HT1080 (cell line): ENCODE measurements at places on chromosomes 12 and 14.

GRCh38 chr14:61269321-61270083 lies 11.6 kb downstream of the TMEM30B start:
- DNase-seq, result peak; percentile 67

- no peak for DNase-seq
Observed at GRCh38 chr14:102749393-102750305, 27.6 kb upstream of the TRAF3 start.

DNA sequence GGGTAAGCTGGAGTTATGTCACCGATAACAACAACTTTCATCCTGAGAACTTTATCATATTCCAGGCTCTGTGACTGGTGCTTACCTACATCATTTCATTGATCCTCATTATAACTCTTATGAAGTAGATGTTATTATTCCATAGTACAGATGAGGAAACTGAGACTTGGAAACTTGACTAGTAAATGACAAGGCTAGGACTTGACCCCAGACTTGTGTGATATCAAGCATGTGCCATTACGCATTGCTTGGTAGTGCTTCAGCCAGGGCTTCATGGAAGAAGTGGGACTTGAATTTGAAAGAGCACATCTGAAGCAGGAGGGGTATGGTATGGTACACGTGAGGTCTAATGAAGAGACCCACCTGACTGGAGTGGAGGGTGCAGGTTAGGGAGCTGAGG lies 11.9 kb downstream of the AVIL start:
- DNase-seq, result no peak

GRCh38 chr14:39102265-39102968 lies 618 bp downstream of the SEC23A start:
- DNase-seq, result peak; percentile 20

DNA sequence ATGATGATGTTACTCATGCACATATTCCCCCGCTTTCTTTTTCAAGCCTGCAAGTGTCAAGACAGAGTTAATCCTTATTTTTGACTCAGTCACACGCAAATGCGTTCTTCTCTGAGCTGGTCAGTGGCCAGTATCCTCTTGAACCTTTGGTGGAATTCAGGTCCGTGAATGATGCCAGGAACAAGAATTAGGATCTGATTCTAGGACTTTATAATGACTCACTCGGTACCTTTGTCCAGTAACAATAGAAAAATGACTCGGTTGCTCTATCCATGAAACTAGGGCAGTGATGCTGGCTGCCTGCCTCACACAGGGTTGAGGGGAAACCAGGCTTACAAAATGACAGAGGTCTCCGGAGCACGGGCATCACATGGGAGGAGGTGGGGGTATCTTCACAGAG lies 185.8 kb upstream of the NUDT4 start:
- DNase-seq, result no peak

GRCh38 chr14:24673534-24674203 lies 39.7 kb upstream of the GZMB start:
- no peak for DNase-seq

DNA sequence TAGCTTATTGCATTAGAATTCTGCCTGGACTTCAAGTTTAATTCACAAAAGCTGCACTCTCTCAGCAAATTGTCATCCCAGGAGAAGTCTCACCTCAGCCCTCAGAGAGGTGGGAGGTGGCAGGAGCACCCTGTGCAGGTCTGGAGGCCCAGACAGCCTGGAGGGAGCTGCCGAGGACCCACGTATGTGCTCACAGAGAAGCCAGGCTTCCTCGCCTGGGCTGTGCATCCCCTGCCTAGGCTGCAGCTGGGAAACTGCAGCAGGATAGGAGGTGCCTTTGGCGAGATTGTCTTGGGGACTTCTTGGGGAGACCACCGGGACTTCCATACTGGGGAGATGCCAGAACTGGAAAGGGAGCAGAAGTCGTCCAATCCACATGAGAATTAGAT lies 8.8 kb downstream of the CPNE6 start:
- no peak for DNase-seq

DNA sequence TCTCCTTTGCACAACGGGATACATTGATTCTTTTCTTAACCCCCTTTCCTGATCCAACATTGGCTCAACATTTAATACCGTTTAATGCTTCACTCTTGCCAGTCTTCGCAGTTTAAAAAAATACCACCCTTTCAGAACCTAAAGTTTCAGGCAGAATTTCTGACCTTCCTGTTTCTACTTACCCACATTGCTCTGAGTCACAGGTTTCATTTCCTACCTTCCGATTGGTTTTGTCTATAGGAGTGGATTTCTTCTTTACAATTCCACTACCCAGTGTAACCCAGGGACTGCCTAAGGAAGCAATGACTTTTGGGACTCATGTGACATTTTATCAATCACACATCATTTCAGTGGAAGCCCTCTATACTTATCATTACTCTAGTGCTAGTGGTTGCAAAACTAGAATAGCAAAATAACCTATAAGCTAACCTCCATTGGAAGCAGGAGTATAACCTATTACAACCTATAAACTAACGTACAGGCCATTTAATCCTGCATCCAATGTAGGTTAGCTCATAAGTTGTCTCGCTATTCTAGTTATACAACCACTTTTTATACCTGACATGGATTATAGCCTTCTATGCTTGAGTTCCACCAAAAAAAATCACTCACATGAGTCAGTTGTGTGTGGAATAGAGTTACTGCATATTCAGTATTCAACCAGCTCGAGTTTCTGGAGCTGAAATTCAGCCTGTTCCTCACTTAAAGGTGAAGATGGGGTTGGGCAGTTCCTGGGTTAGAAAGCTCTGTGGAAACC lies 64.9 kb upstream of the KITLG start:
- no peak for DNase-seq

- no peak for DNase-seq
Observed at GRCh38 chr14:79986251-79986650, 225.1 kb downstream of the DIO2 start.

DNA sequence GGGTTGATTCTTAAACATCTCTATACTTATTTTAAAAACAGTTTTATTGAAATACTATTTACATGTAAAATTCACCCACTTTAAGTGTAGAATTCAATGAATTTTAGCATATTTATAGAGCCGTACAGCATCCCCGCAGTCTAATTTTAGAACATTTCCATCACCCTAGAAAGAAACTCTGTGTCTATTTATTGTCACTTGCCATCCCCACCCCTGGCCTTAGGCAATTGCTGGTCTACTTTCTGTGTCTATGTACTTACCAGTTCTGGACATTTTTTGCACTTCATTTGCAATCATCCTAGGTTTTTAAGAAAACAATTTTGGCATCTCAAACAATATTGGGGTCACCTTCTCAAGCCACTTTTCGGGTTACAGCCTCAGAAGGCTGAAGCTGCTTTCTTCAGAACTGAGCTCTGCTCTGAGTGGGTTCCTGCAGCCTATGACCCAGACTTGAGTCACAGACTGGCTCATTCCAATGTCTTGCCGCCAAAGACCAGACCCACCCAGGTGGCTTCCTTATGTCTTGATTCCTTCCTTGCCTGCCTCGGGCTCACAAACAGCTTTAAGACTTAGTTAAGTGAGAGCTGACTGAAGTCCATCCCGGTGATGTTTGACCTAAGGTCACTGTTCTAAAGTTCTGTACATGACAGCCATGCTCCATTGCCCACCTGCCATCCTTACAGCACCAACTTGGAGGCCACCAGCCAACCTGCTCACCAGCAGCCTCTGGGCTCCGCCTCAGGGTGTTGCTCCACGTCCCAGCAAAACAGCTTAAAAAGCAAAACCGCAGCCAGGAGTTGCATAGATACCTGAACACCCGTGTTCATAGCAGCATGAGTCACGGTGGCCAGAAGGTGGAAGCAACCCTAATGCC lies 131.5 kb downstream of the CHST11 start:
- DNase-seq, result peak; percentile 92

- DNase-seq, result no peak
Observed at GRCh38 chr14:20167091-20167490, 23.6 kb upstream of the OR11G2 start.

DNA sequence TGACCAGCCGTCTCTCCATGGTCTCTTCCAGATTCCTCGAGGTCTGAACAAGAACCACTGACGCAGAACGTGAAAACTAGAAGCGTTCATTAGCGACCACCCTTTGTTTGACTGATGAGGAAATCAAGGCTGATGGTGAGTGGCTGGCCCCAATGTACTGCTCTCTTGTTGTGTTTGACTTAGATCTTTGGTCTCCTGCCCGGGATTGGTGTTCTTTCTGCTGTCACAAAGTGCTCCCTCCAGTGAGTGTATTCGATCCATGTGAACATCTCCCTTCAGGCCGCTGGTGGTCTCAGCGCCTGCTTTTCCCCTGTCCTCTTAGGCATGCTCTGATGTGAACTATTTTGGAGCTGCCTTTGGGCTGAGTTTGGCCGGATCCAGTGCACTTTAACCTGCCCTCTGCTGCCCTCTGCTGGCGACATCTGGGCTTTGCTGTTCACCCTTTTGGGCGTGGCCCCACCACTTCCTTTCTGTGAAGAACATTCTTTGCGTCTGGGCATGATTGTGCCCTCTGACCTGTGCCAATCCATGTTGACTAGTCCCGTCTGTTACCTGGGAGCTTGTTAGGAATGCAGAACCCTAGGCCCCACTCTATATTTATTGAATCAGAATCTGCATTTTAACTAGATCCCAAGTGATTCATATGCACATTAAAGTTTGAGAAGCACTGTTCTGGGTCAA lies 279.1 kb downstream of the TTC6 start:
- DNase-seq, result peak; percentile 79

- DNase-seq, result peak; percentile 80
Observed at GRCh38 chr14:98069712-98070171, 1202.3 kb downstream of the BCL11B start.

DNA sequence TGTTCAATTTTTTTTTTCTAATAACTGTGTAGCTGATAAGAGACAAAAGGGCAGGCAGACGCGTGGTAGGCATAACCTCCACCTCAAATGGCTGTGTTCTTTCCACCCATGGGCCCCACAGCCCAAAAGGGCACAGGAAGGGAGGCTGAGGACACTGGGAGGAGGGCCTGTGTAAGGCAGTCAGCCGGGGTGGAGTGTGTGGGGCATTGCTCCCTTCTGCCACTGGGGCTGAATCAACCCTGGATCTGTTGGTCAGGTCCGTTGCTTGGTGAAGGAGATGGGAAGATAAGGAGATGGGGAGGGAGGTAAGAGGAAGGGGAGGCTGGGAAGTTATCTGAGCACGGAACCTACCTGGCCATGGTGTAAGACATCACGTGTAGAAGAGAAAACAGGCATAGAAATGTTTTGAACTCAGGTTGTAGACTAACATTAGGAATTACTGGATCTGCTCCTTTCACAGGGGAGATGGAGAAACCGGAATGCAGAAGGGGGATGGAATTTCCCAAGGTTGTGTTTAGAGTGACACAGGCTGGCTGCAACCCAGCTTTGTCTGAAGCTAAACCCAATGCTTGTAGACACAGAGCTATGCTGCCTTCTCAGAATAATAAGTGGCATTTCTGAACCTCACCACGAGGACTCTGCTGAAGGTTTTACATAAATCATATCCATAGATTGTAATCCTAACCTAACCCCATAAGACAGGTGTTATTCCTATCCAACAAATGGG lies 138.5 kb upstream of the NOS1 start:
- DNase-seq, result no peak

DNA sequence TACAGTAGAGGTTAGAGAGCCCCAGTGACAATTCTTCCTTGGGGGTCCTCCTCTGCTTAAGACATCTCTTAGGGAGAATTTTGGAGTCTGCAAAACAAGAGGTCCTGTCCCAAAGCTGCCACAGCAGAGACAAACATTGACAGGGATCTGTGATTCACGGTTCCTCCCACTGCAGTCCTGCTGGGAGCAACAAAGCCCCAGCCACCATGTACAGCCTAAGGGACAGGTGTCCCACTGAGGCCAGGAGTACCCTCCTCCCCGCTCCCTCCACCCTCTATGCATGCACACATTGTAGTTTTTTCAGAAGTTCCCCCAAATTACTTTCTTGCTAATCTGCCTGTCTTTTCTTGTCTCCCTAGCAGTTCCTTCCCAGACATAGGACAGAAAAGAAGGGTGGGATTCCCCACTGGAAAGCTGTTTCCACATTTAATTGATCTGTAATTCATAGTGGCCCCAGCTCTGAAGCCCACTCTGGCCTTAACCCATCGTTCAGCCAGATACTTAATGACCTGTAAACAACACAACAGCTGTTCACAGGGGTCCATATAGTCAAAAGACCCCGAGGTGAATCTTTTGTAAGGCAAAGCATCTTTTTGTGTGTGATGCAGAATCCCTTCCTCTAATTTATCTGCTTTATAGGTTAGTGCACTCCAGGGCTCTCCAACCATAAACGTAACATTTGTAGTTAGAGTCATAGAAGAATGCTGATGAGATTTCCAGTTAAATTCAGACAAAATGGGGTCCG lies 13.9 kb upstream of the PRICKLE1 start:
- DNase-seq, result no peak

GRCh38 chr14:38404616-38405015 lies 148.7 kb upstream of the CLEC14A start:
- DNase-seq, result no peak

DNA sequence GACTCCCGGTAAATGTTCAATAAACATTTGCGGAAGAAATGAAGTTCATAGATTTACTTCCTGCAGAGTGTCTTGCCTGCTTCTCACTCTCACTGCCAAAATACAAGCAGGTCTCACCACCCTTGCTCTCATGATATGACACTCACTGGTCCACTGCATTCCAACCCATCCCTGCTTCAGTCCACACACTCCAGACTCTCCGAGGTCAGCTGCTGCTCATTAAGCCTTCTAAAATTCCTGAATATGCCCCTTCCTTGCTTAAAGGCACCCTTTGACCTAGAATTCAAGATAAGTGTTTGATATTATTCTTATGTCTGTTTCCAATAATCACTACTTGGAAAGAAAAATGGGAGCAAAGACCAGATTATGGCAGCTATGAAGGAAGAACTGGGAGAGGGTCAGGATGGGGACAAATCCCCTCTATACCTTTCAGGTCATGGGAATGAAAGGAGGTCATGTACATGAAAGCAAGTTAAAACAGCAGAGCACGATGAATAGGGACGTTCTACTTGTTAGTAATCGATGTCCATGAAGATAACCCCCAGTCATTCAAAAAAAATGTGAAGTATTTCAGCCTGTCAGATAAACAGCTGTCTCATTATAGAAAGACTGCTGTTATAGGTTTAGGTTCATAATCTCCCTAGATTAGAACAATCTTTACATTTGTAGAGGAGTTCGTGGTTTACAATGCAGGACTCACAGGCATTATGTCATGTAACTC lies 10.5 kb upstream of the NID2 start:
- DNase-seq, result peak; percentile 13

DNA sequence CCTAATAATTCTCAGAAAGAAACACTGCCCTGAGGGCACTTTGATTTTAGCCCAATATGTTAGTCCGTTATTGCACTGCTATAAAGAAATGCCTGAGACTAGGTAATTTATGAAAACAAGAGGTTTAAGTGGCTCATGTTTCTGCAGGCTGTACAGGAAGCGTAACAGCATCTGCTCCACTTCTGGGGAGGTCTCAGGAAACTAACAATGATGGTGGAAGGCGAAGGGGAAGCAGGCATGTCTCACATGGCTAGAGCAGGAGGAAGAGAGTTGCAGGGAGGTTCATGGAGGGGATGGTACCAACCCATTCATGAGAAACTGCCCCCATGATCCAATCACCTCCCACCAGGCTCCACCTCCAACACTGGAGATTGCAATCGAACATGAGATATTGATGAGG lies 49.4 kb upstream of the RERG start:
- DNase-seq, result no peak
